Endothelial cell of umbilical vein (primary cell): ENCODE measurements at places on chromosomes 3 and 15. TPM values are rescaled to one million over a fixed set of nuclear protein-coding genes. Genes with fewer than 3 reads are reported as not detected.

Gene CELF6
- 0.30 TPM in 1 of 2 replicates, not detected in the other for total RNA-seq

Gene COL6A5
- total RNA-seq: not detected in 2 replicates

Gene FBXW12
- total RNA-seq: not detected in 2 replicates

DNA sequence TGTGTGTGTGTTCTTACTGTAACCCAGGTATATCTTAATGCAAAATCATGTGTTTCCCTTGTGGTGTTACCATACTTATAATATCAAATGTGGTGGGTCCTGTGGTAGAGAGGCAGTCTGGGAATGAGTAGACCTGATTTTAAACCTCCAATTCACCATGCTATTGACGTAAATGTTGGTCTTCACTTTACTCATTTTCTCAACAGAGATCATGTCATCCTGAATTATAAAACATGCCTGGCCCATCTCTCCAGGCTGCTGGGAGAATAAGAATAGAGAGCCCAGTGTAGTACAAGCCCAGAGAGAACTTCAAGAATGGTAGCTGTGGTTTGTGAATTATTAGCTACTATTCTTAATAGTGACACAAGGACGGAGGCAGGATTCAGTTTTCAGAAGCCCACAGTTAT lies 88.1 kb downstream of the MBNL1 start:
- no peak for DNase-seq

GRCh38 chr3:177713928-177714900 lies 516.9 kb upstream of the TBL1XR1 start:
- no peak for DNase-seq

DNA sequence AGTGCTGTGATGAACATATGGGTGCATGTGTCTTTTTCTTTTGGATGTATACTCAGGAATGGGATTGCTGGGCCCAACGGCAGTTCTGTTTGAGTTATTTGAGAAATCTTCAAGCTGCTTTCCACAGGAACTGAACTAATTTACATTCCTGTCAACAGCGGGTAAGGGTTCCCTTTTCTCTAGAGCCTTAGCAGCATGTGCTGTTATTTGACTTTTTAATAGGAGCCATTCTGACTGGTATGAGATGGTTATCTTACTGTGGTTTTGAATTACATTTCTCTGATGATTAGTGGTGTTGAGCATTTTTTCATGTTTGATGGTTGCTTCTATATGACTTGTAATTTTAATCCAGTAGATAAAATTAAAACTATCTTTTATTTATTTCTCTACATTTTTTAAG lies 1168.6 kb upstream of the ALCAM start:
- DNase-seq: no peak

GRCh38 chr3:2098398-2099027 lies at the start of gene CNTN4:
TSS of gene CNTN4 (plus strand) at chr3:2098866.
- DNase-seq: no peak
